Choroid plexus epithelial cell (primary cell): ENCODE measurements at places on chromosomes 2 and 18.
A peak's percentile ranks its signal among the peaks of the same experiment; 100 is the strongest.

- no peak for DNase-seq
Observed at GRCh38 chr2:85547089-85547858, 8.3 kb downstream of the MAT2A start.

- DNase-seq, result peak; percentile 21
Observed at GRCh38 chr2:178177066-178177679, 17.1 kb upstream of the OSBPL6 start.

- DNase-seq, result no peak
Observed at GRCh38 chr18:76866666-76867065, 44.3 kb downstream of the ZNF236 start.

GRCh38 chr2:231525248-231526163, 4.7 kb downstream of the NMUR1 start:
- no peak for DNase-seq

- DNase-seq, result peak; percentile 61
Observed at GRCh38 chr2:108449410-108450130, 564 bp downstream of the GCC2 start.

GRCh38 chr2:65491381-65491905, 59.0 kb upstream of the SPRED2 start:
- peak; percentile 52 for DNase-seq

GRCh38 chr2:83970217-83970929, 488.7 kb downstream of the SUCLG1 start:
- no peak for DNase-seq

GRCh38 chr2:191885650-191886049, 38.8 kb upstream of the CAVIN2 start:
- DNase-seq, result no peak

- peak; percentile 58 for DNase-seq
Observed at GRCh38 chr18:29383311-29384273, 1206.7 kb upstream of the CDH2 start.

DNA sequence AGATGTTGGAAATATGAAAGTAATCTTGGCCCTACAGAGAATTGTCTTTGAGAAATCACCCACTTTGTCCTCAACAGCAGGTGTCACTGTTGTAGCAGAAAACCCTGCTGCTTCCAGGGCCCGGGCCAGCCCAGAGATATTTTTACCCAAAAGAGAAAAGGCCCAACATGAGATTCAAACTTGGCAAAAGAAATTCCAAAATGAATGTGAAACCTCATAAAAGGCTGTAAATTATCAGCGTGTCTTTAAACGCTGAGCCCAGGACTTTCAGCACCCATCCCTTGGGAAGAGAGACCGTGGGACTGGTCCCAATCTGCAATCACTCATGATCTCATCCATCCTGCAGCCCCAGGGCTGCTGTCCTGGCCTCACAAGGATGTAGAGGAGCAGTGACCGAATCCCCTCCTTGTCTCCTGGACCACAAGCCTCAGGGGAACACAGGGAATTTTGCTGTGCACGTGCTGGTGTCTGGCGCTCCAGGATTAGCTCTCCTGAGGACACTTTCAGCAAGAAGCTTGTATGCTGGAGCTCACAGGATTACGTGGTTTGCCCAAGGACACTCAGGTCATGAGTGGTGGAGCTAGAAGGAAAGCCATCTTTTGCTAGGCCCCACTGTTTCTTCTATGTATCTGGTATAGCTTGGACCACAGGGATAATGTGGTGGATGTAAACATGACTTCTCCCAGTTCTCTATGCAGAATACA, 202.1 kb downstream of the RNF144A start:
- DNase-seq, result peak; percentile 56

DNA sequence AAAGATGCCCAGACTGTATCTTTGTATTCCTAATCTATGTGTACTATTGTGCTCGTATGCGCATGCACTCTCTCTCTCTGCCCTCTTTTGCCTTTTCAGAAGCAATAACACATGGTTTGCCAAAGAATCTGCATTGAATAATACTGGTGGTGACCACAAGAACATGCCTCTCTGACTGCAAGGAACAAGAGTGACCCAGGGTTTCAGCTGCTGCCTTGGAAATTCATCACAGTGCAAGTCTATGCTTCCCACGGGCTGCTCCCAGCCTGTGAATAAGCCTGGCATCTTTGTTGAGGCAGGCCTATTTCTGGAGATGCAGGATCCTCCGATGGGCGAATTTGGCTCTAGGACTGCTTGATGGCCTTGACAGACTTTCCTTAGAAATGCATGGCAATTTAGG, 689.4 kb upstream of the FANCL start:
- peak; percentile 26 for DNase-seq

DNA sequence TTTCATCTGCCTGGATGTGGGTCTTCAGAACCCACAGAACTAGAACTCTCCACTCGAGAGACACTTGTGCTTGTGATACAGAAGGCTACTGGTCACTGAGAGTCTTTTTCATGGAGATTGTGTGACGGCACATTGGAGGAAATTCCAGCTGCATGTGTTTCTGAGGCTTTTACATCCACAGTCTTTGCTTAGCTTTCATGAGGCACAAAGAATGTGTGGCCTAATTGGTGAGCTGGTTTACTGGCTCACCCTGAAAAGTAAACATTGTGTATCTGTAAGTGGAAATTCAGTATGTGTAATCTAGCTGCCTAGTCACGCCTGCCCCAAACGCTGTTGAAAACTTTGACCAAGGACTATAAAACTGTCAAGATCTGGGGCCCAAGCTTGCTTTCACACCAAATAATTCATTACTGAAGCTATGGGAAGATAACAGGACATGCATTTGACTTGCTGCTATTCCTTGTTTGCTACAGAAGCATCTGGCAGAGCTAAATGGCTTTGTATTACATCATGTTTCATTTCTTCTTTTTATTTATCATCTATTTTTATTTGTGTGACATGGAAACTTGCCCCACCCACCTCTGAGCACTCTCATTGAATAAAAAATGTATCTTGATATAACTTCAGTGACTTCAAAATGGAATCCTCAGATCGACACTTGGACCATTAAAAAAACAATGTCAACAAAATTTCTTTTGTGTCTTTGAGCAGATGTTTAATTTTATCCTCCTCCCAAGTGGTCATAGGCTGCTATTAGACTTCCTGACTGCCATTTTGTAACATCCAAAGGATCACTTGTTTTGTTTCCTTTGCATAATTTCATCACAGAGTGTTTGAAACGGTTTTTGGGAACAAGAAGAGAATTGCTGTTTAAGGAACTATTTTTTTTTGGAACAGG, 80.2 kb downstream of the EFEMP1 start:
- DNase-seq, result peak; percentile 91

GRCh38 chr2:26086155-26086637, 52.3 kb downstream of the RAB10 start:
- DNase-seq, result peak; percentile 77

GRCh38 chr18:44654573-44654972, 26.1 kb upstream of the SETBP1 start:
- DNase-seq, result peak; percentile 74

- peak; percentile 91 for DNase-seq
Observed at GRCh38 chr2:226185616-226186211, 613.9 kb downstream of the IRS1 start.

DNA sequence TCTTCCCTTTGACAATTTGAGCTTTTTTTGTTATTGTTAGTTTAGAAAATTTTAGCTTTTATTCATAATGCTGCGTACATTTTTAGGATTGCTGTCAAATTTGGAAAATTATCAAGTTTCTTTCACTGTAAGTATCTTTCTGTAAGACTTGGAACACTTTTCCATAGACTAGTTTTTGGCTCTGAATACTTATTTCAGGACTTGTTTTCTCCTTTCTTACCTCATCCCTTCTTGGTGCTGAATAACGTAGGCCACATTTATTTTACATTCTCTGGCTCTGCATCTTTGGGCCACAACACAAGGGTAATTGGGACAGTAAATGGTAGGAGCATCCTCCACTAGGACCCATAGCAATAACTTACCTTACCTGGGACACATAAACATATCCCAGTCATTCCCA, 85.1 kb downstream of the CCDC85A start:
- no peak for DNase-seq

GRCh38 chr2:179019260-179019659, 30.7 kb downstream of the CCDC141 start:
- no peak for DNase-seq
